ENCODE measurements at places on chromosomes 1 and 21. TPM values are rescaled to one million over a fixed set of nuclear protein-coding genes. Genes with fewer than 3 reads are reported as not detected.

LRRC38 gene
- not detected for total RNA-seq

SIPA1L2 gene
- 18.0 TPM for total RNA-seq

EXO1 gene
- total RNA-seq, result 0.58 TPM

C1orf198 gene
- 119 TPM for total RNA-seq

NID1 gene
- 323 TPM for total RNA-seq

SDC3 gene
- total RNA-seq, result 23.4 TPM

KRTAP13-1 gene
- total RNA-seq, result not detected

SPRR1B gene
- total RNA-seq, result not detected

DIO1 gene
- total RNA-seq, result not detected

SPRR1A gene
- total RNA-seq, result not detected

UFC1 gene
- total RNA-seq, result 81.6 TPM

GJB3 gene
- not detected for total RNA-seq

KLHDC8A gene
- 0.12 TPM for total RNA-seq

CNR2 gene
- total RNA-seq, result not detected

COQ8A gene
- total RNA-seq, result 7.9 TPM

ALX3 gene
- total RNA-seq, result not detected

OR6K3 gene
- not detected for total RNA-seq

RSPH1 gene
- total RNA-seq, result 0.23 TPM

RUNX3 gene
- not detected for total RNA-seq

C1orf116 gene
- not detected for total RNA-seq

TNFRSF8 gene
- 0.70 TPM for total RNA-seq

TRIM67 gene
- 0.09 TPM for total RNA-seq

IFFO2 gene
- 6.6 TPM for total RNA-seq

DIRAS3 gene
- 4.0 TPM for total RNA-seq
